ENCODE measurements at places on chromosomes 12 and 14. TPM values are rescaled to one million over a fixed set of nuclear protein-coding genes. Genes with fewer than 3 reads are reported as not detected.

JPH4 gene
- polyA plus RNA-seq: 0.03 TPM

DNA sequence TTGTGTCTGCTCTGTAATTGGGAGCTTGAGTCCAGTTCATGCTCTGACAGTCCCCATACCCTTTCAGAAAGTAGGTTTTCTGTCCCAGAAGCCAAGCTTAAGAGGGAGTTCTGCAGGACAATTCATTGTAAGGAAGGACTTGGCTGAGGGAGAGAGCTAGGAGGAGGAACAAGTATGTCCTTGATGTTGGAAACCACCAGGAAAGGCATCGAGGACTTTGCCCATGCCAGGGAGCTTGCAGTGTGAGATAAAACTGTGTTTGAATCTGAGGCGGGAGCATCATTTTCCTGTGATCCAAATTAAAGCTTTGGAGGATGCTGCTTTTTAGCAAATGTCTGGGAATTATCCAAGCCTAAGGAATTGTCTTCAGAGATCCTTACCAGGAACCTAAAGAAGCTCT is 175.3 kb downstream of the EMP1 start:
- no peak for DNase-seq

- no peak for DNase-seq
Measured at GRCh38 chr14:52918486-52918885, 32.4 kb downstream of the FERMT2 start.

DNA sequence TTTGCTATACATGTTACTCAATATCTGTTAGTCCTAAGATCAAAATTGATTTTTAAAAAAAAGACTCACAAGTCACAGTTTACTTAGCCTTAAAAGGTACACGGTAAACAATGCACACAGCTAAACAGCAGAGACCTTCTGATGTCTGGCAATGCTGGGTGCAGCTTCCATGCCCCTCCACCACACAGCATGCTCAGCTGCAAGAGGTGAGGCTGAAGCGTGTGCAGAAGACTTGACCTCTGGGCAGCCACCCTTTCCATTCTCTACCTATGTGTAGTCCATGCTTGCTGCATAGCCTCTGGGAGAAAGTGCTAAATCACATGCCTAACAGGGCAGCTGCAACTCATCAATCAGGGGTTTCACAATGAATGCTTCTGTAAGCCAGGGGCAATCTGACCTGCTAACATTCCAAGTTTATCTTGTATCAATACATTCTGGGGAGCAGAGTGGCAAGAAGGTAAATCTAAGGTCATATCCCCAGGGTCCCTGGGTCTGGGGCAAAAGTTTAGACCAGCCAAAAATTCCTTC is 44.5 kb upstream of the AMN1 start:
- DNase-seq: no peak

C1RL gene
- polyA plus RNA-seq: 8.5 TPM

GRCh38 chr14:79281244-79282152 is 929.8 kb downstream of the DIO2 start:
- DNase-seq: no peak

RNASE1 gene
- polyA plus RNA-seq: not detected
